ENCODE measurements at places on chromosomes 11 and 22. TPM values are rescaled to one million over a fixed set of nuclear protein-coding genes. Genes with fewer than 3 reads are reported as not detected.

LRRN4CL gene
- 1.6 TPM for total RNA-seq

GRCh38 chr22:43580271-43580750 lies 168.5 kb downstream of the MPPED1 start:
- peaks cover 15% of the 10 kb centered on the region for H3K36me3 ChIP-seq
- H3K27ac ChIP-seq: no peak overlapping the region
- H3K4me1 ChIP-seq: no peaks in the 10 kb centered on the region
- no peak overlapping the region for H3K4me3 ChIP-seq
- peaks cover 7% of the 10 kb centered on the region for H3K27me3 ChIP-seq
- no peak for DNase-seq

GRCh38 chr11:92894197-92894596 lies 75.3 kb upstream of the MTNR1B start:
- peaks cover 18% of the 10 kb centered on the region for H3K4me1 ChIP-seq
- H3K27me3 ChIP-seq: no peaks in the 10 kb centered on the region
- no peak overlapping the region for H3K27ac ChIP-seq
- H3K36me3 ChIP-seq: no peaks in the 10 kb centered on the region

- no peaks in the 10 kb centered on the region for H3K27me3 ChIP-seq
- peak overlapping the region; percentile 94 for H3K27ac ChIP-seq
- H3K4me3 ChIP-seq: peak overlapping the region; percentile 94
- H3K36me3 ChIP-seq: no peaks in the 10 kb centered on the region
- DNase-seq: peak; percentile 9
- H3K4me1 ChIP-seq: peaks cover 52% of the 10 kb centered on the region
These were observed 465 bp downstream of the MAPK1 start for GRCh38 chr22:21866833-21867527.

DNA sequence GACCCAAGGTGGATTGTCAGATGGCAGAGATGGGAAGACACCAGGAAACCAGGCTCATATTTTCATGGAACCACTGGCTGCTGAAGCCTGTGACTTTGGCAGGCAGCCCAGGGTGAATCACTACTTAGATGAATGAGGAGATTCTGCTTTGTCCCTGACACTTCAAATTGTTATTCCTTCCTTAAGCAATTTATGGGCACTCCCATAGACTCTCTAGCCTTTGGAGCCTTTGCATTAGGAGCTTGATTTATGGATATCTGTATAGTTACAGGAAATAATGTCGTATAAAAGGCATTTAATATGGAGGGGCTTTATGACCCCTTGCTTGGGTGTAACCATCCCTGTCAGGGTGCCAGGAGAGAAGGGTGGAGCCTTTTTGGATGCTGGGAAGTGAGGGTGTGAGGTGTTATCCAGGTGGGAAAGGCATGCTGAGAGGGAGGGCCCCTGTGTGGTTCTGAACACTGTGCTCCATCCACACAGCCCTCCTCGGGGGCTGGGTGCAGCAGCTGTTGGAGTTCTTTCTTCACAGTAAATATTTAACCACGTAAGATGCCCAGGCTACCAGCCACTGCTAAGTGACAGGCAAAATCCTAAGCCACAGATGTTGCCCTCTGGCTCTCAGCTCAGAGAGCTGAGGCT lies 35.3 kb downstream of the IL18 start:
- H3K27ac ChIP-seq: no peak overlapping the region
- no peaks in the 10 kb centered on the region for H3K27me3 ChIP-seq
- H3K36me3 ChIP-seq: no peaks in the 10 kb centered on the region
- DNase-seq: no peak

All from neural crest cell (in vitro differentiated cells).